ENCODE measurements at places on chromosomes 3 and 15. TPM values are rescaled to one million over a fixed set of nuclear protein-coding genes. Genes with fewer than 3 reads are reported as not detected.

TICRR gene
- total RNA-seq = 3.2 TPM

ZNF385D gene
- 6.6 TPM for total RNA-seq

VEPH1 gene
- total RNA-seq = 92.5 TPM

ALDH1A3 gene
- 23.4 TPM for total RNA-seq

CLRN1 gene
- total RNA-seq = not detected

TERC gene
- 343 TPM for total RNA-seq

C3orf22 gene
- not detected for total RNA-seq

RASL12 gene
- total RNA-seq = 12.1 TPM

STAC gene
- 0.18 TPM for total RNA-seq

CYP1A2 gene
- not detected for total RNA-seq

UROC1 gene
- total RNA-seq = not detected

SCN11A gene
- total RNA-seq = not detected

SAMMSON gene
- not detected for total RNA-seq

SEMA6D gene
- total RNA-seq = 2.9 TPM

IL17RD gene
- total RNA-seq = 4.6 TPM

ROBO2 gene
- total RNA-seq = not detected

POLR2M gene
- 28.0 TPM for total RNA-seq

MEX3B gene
- total RNA-seq = 2.9 TPM

VWA5B2 gene
- not detected for total RNA-seq

BDH1 gene
- total RNA-seq = 3.9 TPM

GTPBP8 gene
- 46.3 TPM for total RNA-seq

POPDC2 gene
- total RNA-seq = not detected

TRPC1 gene
- 7.3 TPM for total RNA-seq

DLEC1 gene
- 0.18 TPM for total RNA-seq

CFAP161 gene
- not detected for total RNA-seq

SNX22 gene
- total RNA-seq = 0.18 TPM

RBP2 gene
- total RNA-seq = not detected

ILDR1 gene
- total RNA-seq = not detected

TRPM1 gene
- total RNA-seq = not detected

LRRC31 gene
- not detected for total RNA-seq

DUOX1 gene
- not detected for total RNA-seq

NR1I2 gene
- not detected for total RNA-seq

PPP1R14D gene
- not detected for total RNA-seq

FSD2 gene
- total RNA-seq = not detected

GXYLT2 gene
- total RNA-seq = 11.7 TPM

RETNLB gene
- not detected for total RNA-seq

CKMT1A gene
- not detected for total RNA-seq

XYLB gene
- total RNA-seq = 2.0 TPM

COL6A5 gene
- total RNA-seq = not detected

CELF6 gene
- not detected for total RNA-seq

NAA80 gene
- 18.2 TPM for total RNA-seq

PRKAR2A gene
- 34.7 TPM for total RNA-seq

ATP13A3 gene
- 65.4 TPM for total RNA-seq

GATA2 gene
- 36.9 TPM for total RNA-seq

GPR156 gene
- 0.35 TPM for total RNA-seq

GRK7 gene
- not detected for total RNA-seq

ZNF660 gene
- total RNA-seq = 0.29 TPM

GAP43 gene
- total RNA-seq = not detected

FAM43A gene
- total RNA-seq = 6.1 TPM

EPHA6 gene
- total RNA-seq = not detected

SCN5A gene
- not detected for total RNA-seq

ZNF662 gene
- total RNA-seq = 0.86 TPM
